ENCODE measurements at places on chromosomes 11 and 22.

DNA sequence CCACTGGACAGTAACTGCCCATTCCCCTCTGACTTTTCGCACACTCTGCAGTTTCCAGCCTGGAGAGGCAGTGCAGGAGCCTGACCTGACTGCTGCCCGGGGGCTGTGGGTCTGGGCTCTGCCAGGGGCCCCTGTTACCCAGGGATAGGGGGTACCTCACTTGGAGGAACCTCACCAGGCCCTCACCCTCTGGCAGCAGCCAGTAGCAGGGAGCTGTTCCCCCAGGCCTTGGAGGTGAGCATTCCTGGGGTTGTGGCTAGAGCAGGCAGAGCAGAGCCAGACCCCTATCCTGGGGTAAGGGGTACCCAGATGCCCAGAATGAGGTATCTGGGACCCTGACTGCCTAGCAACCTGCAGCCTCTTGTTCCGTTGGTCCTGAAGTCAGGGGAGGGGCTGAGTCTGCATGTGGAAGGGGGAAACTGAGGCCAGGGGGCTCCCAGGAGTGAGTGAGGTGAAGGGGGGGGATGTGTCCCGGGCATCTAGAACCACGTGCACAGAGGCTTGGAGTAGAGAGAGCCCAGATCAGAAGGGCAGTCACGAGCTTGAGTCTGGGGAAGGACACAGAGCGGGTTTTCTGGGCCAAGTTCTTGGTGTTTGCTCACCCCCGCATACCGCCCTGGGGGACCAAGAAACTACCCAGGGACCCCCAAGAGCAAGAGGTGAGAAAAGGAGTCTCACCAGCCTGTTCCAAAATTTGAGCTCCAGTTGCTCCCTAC, 43.9 kb upstream of the ACCSL start:
- DNase-seq: no peak

DNA sequence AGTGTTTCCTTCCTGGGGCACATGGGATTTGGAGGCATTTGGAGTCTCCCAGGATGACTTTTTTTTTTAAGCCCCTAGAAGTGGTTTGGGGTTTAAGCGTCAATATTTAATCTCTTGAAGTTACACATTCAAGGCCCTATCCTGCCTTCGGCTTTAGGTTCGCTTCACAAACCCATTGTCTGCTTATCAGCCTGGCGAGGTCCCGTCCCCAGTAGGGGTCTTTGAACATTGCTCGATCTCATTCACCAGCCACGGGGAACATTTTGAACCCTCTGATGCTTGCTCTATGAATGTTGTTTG, 75.9 kb downstream of the KCNQ1 start:
- peak; percentile 4 for DNase-seq

- no peak for DNase-seq
Measured at GRCh38 chr11:120284272-120284671, 40.8 kb upstream of the TLCD5 start.

DNA sequence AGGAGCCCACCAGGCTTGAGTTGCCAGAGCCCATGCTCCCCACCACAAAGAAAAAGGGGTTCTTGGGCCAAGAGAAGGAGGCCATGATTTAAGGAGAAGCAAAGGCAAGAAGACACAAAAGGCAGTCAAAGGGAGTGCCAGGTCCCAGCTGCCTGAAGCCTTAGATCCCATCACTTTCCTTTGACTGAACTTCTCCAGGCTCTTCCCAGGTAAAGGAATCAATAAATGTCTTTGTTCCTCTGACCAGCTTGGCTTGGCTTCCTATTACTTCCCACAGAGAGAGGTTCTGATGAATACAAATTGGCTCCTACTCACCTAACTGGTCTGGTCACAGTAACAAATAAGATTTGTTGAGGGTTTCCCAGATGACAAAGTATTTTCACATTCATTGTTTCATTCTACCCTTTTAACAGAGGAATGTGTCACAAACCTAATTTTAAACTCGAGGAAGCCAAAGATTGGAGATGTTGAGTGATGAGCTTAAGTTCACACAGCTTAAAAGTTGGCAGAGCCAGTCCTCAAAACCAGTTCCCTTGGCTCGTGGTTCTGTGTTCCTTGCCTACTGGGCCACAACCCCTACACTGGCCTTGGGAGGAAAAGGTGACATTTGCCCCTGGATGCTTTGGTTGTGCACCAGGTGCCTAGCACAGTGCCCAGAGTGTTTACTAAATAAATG, 96.4 kb upstream of the SESN3 start:
- DNase-seq: no peak

- DNase-seq: no peak
Measured at GRCh38 chr11:47483457-47483856, 34.5 kb upstream of the RAPSN start.

GRCh38 chr11:71089571-71089970, 162.8 kb downstream of the SHANK2 start:
- no peak for DNase-seq

GRCh38 chr11:126633330-126633729, 277.8 kb downstream of the ST3GAL4 start:
- DNase-seq: no peak

GRCh38 chr11:10990637-10991193, 132.9 kb upstream of the ZBED5 start:
- DNase-seq: no peak

DNA sequence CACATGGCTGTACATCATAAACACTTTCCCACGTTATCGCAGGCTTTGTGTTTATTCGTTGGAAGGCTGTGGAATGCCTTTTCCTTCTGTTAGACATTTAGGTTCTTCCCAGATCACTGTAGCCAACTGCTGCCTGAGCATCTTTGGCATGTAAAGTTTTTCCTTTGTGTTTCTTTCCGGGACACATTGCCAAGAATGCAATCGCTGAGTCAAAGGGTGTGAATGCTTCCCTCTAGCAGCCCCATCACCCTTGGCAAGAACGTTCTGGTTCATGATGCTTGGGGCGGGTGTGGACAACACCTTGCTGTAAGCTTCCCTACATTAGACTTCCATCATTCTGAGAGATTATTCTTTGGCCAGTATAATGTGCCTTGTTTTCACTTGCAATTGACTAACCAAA, 136.2 kb downstream of the OSBP2 start:
- no peak for DNase-seq

DNA sequence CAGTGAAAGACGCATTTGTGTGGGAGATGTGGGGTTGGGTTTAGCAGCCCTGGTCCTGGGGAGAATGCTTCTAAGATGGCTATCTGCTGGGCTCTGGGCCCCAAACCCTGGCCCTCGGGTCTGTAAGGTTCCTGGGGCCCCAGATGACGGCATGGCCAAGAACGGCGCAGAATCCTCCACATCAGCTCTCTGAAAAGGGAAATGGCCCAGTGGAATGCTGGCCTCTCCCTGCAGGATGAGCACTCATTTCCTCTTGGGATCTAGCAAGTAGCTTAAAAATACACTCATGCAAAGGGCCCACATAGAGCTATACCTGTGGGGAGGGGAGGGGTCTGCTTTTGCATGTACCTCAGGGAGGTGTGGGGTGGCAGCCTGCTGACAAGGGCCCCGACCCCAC, 37.5 kb upstream of the LINC01488 start:
- DNase-seq: no peak

DNA sequence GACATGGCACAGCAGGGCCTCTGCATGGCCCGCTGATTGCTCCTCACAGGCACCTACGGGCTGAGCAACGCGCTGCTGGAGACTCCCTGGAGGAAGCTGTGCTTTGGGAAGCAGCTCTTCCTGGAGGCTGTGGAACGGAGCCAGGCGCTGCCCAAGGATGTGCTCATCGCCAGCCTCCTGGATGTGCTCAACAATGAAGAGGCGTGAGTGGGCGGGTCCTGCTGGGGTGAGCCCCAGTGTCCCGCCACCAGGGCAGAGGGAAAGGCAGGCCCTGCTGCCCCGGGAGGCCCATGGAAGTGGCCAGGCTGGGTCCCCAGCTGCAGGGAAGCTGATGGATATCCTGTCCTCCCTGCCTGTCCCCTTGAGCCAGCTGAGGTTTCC, 18.6 kb upstream of the DGCR8 start:
- peak; percentile 35 for DNase-seq

- peak; percentile 43 for DNase-seq
Measured at GRCh38 chr11:103887001-103887658, 149.3 kb upstream of the DDI1 start.

DNA sequence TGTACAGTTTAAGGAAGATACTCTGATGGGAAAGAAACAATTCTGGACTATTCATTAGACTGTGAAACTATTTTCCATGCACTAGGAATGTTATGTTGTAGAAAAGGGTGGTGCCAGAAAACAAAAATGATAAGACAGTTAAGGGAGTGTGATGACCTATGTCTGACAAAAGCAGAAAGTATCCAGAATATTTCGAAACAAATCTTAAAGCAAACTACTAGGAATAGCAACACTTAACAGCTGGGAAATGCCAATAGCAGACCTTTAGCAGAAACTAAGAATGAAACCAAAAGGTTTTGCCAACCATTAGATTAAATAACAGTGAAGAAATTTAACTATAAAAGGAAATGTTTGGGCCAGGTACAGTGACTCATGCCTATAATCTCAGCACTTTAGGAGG, 3.3 kb upstream of the ARHGAP20 start:
- no peak for DNase-seq

- peak; percentile 77 for DNase-seq
Measured at GRCh38 chr22:20423906-20424551, 13.6 kb downstream of the SCARF2 start.

DNA sequence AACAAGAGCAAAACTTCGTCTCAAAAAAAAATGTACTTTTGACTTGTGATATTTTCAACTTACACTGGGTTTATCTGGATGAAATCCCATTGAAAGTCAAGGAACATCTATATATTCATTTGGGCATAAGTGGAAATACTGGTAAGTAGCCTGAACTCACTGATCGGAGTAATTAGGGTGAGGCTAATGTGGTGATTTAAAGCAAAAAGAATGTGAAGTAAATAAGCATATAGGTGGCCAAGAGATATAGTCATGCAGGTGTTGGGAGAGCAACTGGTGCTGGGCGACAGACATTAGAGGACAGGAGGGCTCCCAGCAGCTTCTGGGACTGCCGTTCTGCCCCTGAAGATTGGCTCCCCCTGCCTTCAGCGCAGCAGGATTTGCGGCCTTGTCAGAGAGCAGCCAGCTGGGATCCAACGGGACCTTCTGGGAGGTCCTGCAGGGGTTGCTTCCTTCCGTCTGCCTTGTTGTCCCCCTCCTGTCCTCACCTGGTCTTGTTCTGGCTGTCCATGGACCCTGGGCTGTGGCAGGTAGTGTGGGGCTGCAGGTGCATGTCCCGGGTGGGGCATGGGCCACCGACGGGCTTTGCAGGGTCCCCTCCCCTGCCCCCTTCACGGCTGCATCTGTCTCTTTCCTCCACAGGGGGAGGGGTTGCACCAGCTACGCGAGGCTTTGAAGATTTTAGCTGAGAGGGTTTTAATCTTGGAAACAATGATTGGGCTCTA, 14.1 kb downstream of the RHBDD3 start:
- no peak for DNase-seq

GRCh38 chr22:38937541-38937940, 19.9 kb upstream of the APOBEC3A start:
- no peak for DNase-seq

DNA sequence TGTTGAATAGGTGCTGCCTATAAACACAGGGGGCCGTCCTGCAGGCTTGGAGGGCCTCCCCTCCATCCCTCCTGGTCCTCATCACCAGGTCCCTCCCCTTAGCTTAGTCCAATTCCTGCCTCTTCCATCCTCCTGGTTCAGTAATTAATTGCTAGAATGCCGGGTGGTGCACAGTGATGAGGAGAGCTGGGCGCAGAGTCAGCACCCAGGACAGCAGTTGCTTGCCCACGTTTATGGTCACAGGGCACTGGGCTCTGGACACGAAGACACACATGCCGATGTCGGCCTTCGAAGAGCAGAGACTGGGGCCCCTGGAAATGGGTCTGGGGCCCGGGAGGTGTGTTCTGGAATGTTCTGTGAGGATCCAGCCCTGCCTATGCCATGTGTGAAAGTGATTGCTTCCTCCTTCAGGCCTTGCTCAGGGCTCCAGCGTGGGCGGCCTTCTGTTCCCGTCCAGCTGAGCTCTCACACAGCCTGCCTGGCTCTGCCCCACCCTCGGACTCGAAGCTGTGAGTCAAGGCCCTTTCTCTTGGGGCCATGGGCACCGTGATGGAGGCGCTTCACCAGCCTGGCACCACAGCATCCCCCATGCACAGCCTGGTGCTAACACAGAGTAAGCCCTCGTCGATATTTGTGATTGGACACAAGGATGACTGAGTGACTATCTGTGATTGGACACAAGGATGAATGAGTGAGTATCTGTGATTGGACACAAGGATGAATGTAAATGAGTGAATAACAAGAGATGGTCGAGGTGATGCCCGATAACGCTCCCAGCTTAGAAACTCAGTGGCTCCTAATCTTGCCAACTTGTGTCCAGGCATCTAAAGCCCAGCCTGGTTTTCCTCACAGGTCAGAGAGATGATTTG, 884.7 kb downstream of the BRD1 start:
- peak; percentile 43 for DNase-seq

DNA sequence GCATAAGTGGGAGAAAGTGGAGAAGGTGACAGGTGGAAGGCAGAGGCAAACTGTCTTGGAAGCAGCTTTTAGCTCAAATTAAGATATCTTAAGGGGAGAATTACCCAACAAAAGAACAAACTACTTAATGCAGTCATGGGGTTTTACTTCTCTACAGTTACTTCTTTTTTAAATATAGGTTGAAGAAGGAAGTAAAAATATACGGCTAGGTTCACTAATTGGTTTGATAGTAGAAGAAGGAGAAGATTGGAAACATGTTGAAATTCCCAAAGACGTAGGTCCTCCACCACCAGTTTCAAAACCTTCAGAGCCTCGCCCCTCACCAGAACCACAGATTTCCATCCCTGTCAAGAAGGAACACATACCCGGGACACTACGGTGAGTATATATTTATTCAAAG, 40.8 kb downstream of the PDHX start:
- DNase-seq: no peak

DNA sequence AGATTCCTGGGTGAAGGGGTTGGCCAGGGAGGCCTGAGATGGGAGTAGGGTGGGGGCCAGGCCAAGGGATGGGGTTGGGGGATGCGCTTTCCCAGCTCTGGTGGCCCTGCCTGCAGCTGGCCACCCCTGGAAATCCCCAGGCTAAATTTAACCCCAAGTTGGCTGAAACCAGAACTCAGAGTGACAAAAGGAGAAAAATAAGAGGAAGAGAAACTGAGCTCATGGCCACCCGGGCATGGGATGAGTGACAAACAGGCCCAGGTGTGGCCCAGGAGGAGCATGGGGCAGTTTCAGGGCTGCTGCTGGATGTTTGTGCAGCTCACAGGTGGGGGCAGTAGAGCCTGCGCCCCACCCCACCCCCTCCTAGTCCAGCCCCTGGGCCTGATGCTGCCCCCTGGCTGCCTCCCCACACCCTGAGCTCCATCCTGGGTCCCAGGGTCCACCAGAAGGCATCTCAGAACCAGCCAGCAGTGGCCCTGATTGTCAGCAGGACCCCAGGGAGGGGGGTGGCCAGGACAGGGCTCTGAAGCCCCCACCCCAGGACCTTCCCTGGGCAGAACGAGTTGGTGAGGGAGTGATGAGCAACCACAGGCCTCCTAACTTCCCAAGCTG, 48.0 kb downstream of the IGLL5 start:
- no peak for DNase-seq

DNA sequence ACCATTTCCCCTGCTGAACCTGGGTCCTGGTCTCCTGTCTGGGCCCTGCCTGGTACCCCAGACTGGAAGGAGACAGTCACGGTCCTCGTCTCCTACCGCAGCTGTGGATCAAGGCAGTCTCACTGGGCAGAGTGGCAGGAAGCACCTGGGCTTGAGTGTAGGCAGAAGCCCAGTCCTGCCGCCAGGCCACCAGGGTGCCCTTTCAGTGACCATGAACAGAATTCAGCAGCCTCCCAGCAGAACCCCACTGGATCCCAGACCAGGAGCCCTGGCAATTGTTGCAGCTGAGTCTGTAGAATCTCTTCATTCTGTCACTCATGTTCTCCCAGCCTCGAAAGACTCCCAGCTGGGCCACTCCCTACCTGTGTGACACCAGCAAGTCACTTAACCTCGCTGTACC, 25.5 kb upstream of the CREB3L1 start:
- DNase-seq: no peak

Measured in right forelimb (tissue), 1 donor.